ENCODE measurements at places on chromosomes 2 and 18.

DNA sequence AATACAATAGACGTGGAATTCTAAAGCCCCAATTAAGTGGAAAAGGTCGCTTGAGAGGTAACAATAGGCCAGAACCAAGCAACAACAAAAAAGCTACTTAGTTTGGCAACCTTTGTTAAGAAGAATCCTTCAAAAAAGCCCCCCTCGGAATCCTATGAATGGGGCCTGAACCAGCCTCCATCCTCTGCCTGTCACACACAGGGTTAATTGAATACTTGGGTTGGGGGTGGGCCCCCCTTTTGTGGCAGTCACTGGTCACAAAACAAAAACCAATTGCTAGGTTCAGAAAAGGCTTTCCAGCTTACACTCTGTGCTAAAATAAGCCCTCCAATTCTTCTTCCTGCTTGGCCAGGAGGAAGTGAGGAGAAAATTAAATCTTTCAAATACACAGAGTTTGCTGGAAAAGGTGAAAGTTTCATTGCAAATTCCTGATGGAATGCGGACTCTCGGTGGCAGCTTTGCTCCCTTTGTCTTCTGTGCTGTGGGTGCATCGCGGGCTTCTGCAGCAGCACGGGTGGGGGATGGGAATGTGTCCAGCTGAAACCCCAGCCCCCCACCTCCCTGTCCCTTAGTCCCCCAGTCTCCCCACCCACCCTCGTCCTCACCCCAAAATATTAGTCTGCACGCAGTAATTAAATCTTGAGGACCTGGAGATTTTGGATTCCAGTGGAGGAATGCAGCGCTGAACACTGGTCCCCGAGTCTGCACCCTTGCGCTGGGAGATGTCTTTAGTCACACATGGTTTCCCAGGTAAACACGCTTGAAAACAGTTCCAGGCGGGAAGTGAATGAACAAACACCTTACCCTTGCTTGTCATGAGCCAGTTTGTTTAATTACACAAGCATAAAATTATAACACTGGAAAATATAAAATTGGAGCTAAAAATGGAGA lies 254.3 kb downstream of the SOX11 start:
- no peak for DNase-seq

DNA sequence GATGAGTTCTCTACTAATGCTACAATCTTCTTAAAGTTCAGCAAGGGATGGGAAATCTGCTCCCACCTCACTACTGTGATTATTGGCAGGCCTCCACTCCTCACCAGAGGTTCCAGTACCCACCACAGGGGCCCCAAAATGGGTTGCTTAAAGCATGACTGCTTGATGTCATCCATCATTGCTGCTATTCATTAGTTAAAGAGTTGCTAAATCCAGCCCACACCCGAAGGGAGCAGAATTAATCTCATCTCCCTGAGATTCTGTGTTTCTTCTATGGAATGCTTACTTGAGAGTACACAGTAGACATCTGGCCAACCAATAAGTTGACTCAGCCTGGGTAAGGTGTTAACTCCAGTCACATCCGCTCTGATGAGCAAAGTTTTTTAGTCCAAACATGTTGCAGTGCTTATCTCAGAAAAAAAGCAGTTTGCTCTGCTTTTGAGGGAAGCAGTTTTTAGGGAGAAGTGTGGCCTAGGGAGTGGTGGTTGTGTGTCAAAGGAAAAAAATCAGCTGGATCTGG lies 690.2 kb upstream of the POU3F3 start:
- DNase-seq: no peak

DNA sequence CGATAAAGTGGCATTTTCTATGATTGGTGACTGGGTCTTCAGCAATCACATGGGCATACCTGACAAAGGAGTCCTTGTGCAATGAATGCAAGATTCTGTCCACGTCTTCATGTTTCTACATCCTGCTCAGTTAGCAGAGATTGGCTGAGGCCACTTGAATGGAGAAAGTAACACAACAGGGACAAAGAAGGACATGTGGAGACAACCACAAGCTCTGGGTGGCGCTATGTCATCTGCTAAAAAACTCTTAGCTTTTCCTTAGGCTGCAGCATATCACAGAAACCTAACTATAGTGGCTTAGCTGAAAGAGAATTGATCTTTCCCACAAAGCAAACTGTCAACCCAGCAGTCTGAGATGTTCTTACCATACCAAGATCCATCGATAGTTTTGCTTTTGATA lies 1109.7 kb downstream of the SOCS6 start:
- DNase-seq: peak; percentile 52

GRCh38 chr18:2850816-2851215 lies 4.0 kb downstream of the EMILIN2 start:
- no peak for DNase-seq

DNA sequence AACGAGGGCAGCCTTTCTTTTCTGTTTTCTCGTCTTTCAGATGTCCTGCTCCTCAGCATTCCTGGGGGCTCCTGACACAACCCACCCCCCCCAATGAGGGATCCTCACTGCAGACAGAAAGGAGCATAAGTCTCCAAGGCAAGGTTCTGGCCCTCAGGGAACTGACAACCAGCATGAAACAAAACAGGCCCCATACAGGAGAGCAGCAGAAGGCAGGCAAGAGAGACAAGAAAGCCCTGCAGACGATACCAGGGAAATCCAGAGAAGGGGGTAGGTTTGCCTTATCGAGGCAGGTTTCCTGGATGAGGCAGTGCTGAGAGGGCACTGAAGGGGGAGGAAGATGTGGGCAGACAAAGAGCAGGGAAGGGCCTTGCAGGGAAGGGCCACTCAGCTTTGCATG lies 103.9 kb upstream of the EPAS1 start:
- DNase-seq: no peak

DNA sequence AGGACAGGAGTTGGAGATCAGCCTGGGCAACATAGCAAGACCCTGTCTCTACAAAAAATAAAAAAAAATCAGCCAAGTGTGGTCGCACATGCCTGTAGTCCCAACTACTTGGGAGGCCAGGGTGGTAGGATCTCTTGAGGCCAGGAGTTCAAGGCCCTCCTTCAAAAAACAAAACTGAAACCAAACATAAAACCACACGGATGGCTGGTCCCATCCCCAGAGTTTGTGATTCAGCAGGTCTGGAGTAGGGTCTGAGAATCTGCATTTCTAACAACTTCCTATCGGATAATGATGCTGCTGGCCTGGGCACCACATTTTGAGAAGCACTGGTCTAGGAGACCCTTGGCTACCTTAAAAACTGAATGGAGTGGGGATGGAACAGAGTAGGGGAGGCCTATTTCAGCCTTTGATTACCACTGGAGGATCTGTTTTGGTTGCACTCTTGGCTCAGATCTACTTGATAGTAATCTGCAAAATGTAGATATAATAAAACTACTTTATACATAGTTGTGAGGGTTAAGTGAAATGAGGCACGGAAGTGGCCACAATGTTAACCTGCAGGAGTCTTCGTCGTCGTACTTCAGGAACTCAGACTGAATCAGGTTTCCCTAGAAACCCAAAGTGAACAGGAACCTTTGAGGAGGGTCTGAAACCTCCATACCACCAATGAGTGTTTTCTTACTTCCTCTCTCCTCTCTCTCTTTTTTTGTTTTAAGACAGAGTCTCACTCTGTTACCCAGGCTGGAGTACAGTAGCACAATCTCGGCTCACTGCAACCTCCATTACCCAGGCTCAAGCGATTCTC lies 25.5 kb upstream of the NFE2L2 start:
- no peak for DNase-seq

DNA sequence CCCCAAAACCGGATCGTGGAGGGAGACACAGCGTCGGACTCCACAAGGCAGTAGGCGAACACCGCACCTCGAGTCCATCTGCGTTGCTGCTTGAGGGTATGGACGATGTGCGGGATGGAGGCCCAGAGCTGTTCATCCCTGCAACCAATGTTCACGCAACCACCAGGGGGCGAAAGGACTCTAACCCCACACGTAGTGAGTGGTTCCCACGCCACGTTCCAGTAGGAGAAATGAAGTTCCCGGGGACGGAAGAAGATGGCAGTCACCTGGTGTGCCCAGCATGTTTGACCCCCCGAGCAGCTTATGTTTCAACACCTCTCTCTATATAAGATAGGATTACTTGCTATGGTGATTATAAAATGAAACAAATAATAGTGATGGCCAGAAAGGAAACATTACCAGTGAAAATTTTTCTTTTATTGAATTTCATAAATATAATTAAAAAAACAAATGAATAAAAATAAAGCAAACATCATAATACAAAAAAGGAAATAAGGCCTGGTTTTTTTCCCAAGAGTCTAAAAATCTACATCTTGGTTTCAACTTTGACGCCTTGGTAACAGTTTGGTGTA lies 184.3 kb downstream of the SH3BP4 start:
- peak; percentile 85 for DNase-seq
